PC-3 (cell line): ENCODE measurements at places on chromosomes 12 and 14. TPM values are rescaled to one million over a fixed set of nuclear protein-coding genes. Genes with fewer than 3 reads are reported as not detected.

The RASSF9 gene
- 0.17 TPM in 1 of 2 replicates, not detected in the other for total RNA-seq

The ARHGAP9 gene
- not detected in 2 replicates for total RNA-seq

The CEBPE gene
- not detected in 2 replicates for total RNA-seq

The SDR9C7 gene
- not detected in 2 replicates for total RNA-seq

DNA sequence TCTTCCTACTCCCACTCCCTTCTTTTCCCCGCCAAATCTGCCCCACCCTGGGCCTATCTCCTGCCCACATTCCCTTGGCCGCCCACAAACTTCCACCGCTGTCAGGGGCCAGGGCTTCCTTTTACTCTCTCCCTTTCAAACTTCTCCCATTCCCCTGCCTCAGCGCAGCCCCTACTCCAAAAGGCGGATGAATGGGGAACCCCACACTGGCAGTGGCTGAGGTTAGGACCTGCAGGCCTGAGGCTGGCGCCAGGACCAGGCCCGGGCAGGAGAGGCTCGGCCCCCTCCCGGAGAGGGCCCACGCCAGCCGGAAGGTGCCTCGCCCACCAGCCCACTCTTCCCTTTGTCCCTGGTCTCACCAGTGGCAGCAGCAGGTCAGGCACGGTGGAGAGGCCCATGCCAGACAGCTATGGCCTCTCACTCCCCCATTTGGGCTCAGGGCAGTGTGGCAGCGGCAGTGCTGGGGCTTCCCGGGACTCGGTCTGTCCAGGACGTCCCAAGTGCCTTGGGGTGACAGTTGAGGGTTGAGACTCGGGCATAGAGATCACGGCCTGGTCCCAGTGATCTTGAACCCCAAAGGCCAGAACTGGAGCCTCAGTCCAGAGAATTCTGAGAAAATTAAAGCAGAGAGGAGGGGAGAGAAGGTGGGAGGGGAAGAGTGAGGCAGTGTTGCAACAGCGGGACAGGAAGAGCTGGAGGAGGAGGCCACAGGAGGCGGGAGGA lies at the start of gene TNFRSF1A:
TSS of gene TNFRSF1A (minus strand) at position 660 of the 723 bp plus-strand sequence. CDS start at position 398, 262 bp downstream.
- H3K27me3 ChIP-seq, result no peaks in the 10 kb centered on the region
- peak within 1 kb of the TSS; percentile 83 for H3K27ac ChIP-seq
- DNase-seq, result peak; percentile 61
- peaks cover 61% of the 10 kb centered on the region for H3K4me1 ChIP-seq

DNA sequence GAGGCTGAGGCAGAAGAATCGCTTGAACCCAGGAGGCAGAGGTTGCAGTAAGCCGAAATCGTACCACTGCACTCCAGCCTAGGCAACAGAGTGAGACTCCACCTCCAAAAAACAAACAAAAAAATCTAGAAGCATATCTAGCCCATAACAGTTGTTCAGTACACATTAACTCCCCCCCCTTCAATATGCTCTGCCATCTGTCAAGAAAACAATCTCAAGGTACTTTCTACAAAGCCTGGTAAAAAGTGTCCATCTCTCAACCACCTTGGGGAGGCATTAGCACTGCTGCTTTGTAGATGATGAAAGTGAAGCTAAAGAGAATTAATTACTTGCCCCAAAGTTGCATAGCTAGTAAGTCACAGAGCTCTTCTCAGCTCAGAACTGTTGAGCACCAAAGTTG lies 24.9 kb downstream of the LGALS3 start:
- no peak for DNase-seq
- H3K4me3 ChIP-seq, result no peak overlapping the region
- no peaks in the 10 kb centered on the region for H3K4me1 ChIP-seq
- H3K27me3 ChIP-seq, result no peaks in the 10 kb centered on the region
- peaks cover 71% of the 10 kb centered on the region for H3K36me3 ChIP-seq

DNA sequence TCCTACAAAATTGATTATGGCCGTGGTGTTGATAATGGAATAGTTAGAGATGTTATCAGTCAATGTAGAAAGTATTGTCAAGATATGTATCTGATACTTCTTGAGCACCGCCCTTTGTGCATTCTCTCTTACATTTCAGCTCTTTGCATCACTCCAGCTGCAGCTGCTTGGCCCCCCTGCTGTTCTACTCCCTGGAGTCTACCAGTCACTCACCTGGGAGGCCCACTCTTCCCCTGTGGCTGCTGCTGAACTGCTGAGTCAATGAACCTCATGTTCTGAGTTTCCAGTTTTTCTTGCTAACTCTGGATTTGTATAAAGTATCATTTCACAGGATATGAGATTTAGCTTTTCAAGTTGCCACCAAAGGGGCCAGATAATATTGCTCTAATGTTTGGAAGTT lies 312.8 kb upstream of the SLC16A7 start:
- no peak overlapping the region for H3K4me3 ChIP-seq
- H3K4me1 ChIP-seq, result no peaks in the 10 kb centered on the region
- H3K27me3 ChIP-seq, result no peaks in the 10 kb centered on the region
- H3K36me3 ChIP-seq, result no peaks in the 10 kb centered on the region

DNA sequence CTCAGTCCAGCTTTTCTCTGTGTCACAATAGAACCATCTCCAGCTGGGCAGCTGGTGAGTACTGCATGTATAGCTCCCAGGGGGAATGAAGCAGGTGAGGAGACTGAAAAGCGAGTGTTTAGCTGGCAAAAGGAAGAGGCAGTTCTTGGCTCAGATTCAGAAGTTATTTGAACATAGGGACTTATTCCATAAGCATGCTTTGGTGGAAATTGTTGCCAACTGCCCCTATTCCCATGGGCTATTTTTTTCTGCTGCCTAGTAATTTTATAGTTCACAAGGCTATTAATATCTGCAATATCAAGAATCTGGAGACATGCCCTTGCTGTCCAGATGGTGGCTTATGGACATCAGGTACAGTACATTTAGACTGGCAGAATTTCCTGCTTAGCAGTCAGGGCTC lies 1112.7 kb downstream of the LRFN5 start:
- H3K36me3 ChIP-seq, result no peaks in the 10 kb centered on the region
- DNase-seq, result no peak
- H3K27me3 ChIP-seq, result no peaks in the 10 kb centered on the region
- H3K27ac ChIP-seq, result no peak overlapping the region

DNA sequence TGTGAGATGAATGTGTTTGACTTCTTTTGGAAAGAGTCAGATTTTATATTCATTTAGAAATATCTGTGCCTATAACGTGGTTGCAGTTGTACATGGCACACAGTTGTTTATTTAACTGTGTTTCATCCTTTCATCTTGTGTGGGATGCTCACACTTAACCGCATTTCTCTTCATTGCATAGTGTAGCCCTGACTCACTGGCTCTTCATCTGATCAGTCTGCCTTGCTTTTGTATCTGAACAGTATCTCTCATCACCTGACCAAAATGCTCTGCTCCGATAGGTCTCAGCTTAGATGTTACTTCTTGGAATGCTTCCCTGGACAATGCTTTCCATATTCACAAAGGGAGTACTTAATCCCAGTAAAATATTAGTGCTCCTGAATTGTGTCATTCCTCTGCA lies 83.4 kb downstream of the PDE3A start:
- 0 out of 2 replicates have a peak, but pooled peaks cover 5% of the 10 kb centered on the region for H3K27me3 ChIP-seq
- no peaks in the 10 kb centered on the region for H3K4me1 ChIP-seq

DNA sequence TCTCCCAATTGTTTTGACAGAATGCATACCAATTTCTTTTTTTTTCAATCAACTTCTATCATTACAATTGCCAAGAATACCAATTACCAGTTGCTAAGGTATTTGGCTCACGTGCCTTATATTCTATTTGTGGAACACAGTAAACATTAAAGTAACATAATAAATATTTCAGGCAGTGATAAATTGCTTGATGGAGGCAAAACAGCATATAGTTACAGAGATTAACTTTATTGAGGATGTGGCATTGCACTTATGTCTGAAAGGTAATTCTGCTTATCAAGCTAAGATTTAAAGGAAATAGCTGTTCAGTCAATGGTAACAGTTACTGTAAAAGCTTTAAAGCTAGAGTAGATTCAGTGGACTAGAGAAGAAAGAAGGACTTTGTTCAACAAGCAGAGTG lies 1107.8 kb downstream of the FSCB start:
- no peak overlapping the region for H3K4me3 ChIP-seq
- no peaks in the 10 kb centered on the region for H3K36me3 ChIP-seq
- H3K27me3 ChIP-seq, result no peaks in the 10 kb centered on the region
- H3K4me1 ChIP-seq, result no peaks in the 10 kb centered on the region
- DNase-seq, result no peak
- H3K27ac ChIP-seq, result no peak overlapping the region
